ENCODE measurements at places on chromosomes 7 and 10.

- no peak for DNase-seq
These were observed 251.2 kb downstream of the SORCS1 start for GRCh38 chr10:106913348-106913747.

GRCh38 chr7:129675521-129675920 lies 64.0 kb downstream of the NRF1 start:
- DNase-seq, result no peak

DNA sequence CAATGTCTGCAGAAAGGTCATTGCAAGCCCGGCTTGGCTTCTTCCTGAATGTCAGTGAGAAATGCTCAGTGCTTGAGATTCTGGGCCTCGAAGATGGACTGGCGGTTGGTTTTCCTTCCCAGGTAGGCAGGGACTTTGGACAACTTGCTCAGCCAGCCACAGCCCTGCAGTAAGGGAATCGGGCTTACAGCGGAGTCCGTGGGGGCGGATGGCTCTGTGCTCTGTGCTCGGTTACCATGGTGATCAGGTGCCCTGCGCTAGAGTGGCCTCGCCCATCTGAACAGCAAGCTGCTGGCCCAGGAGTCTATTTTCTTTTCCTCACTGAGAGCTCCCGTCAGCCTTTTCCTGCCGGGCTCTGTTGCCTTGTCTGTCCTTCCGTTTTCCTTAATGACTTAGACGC lies 77.8 kb upstream of the SH2B2 start:
- peak; percentile 58 for DNase-seq

DNA sequence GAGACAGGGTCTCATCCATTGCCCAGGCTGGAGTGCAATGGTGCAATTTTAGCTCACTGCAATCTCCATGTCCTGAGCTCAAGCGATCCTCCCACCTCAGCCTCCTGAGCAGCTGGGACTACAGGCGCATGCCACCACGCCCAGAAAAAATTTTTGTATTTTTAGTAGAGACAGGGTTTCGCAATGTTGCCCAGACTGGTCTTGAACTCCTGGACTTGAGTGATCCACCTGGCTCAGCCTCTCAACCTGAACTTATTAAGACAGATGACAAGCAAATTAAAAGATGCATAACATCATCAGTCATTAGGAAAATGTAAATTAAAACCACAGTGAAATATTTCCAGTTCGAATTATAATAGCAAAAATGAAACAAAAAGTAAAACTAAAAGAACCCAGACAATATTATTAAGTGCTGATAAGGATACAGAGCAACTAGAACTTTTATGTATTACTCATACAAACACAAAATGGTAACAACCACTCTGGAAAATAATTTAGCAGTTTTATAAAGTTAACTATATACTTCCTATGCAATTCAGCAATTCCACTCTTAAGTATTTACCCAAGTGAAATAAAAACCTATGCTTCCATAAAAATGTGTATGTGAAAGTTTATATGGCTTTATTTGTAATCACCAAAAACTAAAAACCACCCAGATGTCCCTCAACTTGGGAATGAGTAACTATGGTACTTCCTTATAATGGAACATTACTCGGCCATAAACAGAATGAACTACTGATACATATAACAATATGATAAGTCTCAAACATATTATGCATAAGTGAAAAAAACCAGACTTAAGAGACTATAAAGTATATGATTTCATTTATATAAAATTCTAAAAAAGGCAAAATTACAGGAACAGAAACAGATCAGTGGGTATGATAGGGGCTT lies 15.3 kb downstream of the ZFAND4 start:
- no peak for DNase-seq

- no peak for DNase-seq
These were observed 104.0 kb upstream of the PRR15 start for GRCh38 chr7:29459589-29459988.

- peak; percentile 64 for DNase-seq
These were observed 71.7 kb downstream of the AMZ1 start for GRCh38 chr7:2759736-2760097.

GRCh38 chr7:13454916-13455592 lies 534.4 kb downstream of the ETV1 start:
- DNase-seq, result no peak

GRCh38 chr10:5565671-5566581 lies 41.2 kb downstream of the CALML3 start:
- no peak for DNase-seq

DNA sequence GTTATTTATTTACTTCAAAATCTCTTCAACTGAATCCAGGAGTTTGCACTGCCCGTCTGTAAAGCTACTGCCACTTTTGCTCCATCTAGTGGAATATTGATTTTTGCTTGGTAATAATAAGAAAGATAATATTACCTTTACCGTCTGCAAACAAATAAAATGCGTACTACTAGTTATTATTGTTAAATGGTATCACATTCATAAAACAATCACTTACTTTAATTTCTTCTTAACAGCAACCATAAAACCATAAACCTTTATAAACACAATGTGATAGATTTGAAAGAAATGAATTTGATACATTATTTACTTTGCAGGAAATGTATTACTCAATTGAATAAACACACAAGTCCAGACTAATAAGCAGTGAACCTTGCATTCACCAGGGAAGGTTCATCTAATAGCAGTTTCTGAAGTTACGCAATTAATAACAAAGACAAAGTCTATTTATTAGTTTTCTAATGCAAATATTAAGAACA lies 6.4 kb downstream of the AGMO start:
- no peak for DNase-seq

- DNase-seq, result peak; percentile 56
These were observed at the start of gene CNNM1 for GRCh38 chr10:99329304-99329553. TSS of gene CNNM1 (plus strand) at chr10:99329356. CDS start at chr10:99329388, 32 bp downstream.

DNA sequence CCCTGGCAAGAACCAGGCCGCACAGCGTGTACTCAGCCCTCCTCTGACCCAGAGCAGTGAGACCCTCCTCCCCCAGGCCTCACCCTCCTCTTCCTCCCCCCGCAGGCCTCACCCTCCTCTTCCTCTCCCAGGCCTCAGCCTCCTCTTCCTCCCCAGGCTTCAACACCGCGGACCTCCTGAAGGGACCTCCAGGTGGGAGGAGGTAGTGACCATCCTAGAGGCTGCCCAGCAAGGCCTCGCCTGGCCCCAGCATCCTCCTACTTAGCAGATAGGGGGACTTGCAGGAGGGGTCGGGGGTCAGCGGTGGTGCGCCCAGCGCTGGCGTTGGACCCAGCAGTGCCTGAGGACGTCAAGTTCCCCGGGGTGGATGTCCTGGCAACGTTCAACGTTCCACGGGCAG lies 270.8 kb downstream of the ELFN1 start:
- DNase-seq, result no peak

DNA sequence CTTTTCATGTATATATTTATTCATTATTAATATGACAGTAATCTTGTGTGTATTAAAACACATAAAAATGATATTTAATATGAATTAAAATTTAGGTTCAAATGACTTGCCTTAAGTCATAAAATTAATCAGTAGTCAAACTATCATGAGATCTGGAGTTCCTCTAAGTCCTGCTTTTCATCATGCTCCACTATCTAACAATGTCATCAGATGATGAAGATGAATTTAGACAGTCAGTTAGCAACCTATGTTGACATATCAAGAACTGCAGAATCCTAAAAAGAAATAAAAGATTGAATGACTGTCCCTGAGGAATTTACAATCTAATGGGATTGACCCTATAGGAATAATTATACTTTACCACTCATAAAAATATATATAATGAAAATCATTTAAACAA lies 7.1 kb downstream of the CABCOCO1 start:
- no peak for DNase-seq

DNA sequence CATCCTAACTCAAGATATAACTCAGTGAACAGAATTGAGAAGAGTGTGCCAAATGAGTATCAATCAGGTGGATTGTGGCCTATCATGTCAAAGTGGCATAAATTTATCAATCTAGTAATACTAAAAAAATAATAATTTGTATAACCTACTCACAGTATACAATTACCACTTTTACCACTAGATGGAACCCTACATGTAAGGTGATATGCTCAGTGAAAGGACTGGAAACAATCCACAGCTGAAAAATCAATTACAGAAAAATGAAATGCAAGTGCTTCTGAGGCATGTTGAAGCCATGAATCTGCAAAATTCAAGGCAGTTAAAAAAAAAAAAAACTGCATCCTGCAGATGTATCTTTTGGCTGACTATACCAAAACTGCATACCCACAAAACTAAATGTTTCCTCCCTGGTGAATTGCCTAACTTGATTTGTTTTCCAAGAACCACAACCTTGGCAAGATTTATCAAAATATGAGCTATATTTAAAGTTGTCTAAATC lies 13.9 kb downstream of the ARHGAP19 start:
- DNase-seq, result peak; percentile 69

DNA sequence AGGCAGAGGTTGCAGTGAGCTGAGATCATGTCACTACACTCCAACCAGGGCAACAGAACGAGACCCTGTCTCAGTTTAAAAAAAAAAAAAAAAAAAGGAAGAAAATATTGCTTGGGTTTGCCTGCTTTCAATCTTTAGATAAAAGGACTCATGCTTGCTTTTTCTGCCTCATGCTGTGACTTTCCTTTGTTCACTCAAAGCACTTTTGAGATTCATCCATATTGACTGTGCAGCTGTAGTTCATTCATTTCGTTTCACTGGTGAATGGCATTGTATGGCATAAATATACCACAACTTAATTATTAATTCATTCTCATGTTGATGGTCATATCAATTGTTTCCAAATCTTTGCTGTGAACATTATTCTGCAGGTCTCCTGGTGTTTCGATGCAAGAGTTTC lies 97.6 kb upstream of the NFE2L3 start:
- peak; percentile 50 for DNase-seq

DNA sequence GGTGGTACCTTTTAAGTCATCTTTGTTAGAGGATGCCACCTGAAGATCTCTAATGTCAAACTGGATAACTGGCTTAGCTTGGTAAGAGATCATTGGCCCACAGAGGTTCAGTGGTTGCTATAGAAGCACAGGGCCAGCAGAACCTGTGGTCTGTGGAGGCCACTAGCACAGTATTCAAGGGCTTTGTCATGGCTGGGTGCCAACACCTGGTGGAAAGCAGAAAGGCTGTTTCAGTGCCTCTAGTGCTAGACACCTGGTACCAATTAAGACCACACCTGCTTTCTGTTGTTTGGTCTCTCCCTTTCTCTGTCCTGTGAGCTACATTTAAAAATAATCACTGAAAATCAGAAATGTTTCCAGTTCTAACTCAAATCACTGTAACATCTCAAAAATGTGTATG lies 10.0 kb upstream of the PCGF5 start:
- peak; percentile 99 for DNase-seq

DNA sequence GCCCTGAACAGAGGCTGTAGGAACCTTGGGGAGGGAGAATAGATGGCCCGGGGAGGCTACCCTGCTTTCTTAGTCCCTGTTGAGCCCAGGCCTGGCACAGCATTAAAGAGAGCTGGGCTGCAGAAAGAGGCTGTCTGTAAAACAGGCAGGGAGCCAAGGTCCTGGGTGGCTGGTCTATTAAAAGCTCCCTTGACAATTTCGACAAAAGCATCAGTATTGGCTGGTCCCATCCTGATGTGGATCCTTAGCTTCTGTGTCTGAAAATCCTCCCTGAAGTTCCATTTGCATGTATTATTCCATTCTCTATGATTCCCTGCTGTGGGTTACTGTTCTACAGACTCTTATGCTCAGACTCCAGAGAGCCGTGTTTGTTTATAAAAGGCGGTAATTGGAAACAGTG lies 158.5 kb downstream of the GALNT17 start:
- DNase-seq, result no peak

DNA sequence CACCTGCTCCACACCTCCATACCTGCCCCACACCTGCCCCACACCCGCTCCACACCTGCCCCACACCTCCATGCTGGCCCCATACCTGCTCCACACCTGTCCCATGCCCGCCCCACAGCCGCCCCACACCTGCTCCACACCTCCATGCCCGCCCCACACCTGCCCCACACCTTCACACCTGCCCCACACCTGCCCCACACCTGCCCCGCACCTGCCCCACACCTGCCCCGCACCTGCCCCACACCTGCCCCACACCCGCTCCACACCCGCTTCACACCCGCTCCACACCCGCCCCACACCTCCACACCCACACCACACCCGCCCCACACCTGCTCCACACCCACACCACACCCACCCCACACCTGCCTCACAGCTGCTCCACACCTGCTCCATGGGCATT lies 53.0 kb downstream of the PARP12 start:
- no peak for DNase-seq

Data from NCI-H1417 (cell line).